ENCODE measurements at places on chromosomes 2 and 18. TPM values are rescaled to one million over a fixed set of nuclear protein-coding genes. Genes with fewer than 3 reads are reported as not detected.

DNA sequence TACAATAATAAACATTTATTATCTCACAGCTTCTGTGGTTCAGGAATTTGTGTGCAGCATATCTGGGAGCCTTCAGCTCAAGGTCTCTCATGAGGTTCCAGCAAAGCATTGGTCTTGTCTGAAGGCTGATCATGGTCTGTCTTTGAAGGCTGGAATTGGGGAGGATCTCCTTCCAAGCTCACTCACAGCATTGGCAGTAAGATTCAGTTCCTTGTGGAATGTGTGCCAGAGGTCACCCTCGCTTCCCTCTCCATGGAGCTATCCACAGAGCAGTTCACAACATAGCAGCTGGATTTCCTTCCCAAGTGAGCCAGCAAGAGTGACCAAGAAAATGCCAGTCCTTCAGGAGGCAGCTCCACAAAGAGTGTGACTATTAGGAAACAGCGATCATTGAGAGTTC is 202.2 kb upstream of the ST6GAL2 start:
- DNase-seq = no peak

- no peak for DNase-seq
Measured at GRCh38 chr2:233419602-233420391, 65.5 kb downstream of the DGKD start.

DNA sequence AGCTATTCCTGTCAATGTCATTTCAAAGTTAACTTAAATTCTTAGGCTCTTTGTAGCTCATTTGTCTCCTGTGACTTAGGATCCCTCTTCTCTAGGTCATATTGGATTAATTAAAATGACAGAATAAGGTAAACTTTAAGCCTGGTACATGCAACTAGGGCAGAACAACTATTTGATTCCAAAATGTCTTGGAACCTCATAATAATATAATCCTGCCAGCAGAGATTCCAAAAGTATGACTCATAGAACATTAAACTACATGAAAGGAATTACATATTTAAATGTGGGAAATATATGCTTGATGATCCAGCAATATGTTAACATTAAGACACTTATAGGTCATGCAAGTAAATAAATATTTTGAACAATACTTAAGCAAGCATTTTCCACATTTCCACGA is 63.3 kb downstream of the COL3A1 start:
- no peak for DNase-seq

DNA sequence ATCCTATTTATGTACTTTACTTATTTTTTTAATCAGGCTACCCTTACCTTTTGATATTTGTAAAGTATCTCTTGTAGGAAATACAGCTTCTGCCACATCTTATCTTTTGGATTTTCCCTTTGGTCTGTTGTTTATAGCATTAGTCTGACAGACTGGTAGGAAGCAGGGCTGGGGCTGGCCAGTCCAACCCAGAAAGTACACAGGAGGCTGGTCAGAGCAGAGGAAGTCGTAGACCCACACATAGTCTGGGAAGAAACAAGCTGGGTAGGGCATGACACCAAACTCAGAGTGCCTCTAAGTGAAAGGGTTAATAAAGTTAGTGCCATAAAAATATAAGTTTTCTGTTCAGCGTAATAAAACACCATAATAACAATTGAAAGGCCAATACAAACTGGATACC is 51.7 kb downstream of the BOLA3 start:
- DNase-seq = no peak

The SERPINB12 gene
- not detected for total RNA-seq

DNA sequence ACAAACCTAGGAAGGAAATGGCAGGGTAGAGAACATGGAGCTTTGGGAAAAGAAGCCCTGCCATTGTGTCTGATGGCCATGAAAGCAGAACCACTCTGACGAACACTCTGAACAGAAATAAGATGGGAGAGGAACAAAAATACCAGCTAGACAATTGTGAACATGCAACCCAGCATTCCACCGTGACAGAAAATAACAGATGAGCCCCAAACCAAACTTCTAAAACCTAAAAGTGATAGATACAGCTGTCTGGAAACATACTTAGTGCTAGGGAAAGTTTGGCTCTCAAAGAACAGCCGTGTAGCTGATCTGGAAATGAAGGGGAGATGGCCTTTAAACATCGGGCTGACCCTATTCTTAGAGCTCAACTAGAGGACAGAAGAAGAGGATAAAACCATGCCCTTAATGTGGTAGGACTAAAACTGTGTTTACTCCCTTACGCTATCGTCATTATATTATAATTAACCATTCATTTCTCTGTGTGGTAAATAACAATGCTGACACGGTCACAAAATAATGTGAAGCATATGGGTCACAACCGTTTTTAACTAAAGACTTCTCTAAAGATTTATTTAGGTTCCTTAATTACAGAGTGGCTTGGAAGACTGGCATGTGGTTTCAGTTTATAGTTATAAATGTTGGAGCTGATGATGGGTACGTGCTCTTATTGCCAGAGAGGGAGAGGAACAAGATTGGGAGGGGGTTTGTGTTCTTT is 80.6 kb downstream of the MYO1B start:
- no peak for DNase-seq

GRCh38 chr2:139033300-139033699 is 253.1 kb upstream of the NXPH2 start:
- no peak for DNase-seq

DNA sequence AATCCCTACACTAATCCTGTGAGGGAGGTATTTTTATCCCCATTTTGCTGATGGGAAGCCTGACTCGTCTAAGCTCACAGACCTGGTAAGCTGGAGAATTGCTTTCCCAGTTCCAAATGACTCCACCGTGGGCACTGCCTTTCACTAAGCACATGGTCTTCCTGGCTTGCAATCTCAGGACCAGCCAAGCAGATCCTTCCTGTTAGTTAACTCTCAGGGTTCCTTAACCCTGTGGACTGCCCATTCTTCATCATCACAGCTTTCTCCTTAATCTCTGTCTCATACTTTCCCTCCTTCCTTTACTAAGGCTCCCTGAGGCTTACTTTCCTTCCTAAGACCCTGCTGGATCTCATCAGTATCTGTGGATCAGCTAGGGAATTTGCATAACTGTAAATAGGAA is 122.2 kb upstream of the ZEB2 start:
- DNase-seq = no peak

The TLX2 gene
- total RNA-seq = not detected

The RUFY4 gene
- not detected for total RNA-seq

The ANTXR1 gene
- 8.0 TPM for total RNA-seq

The PTPN4 gene
- 31.7 TPM for total RNA-seq

- no peak for DNase-seq
Measured at GRCh38 chr2:127226132-127226519, 6.0 kb upstream of the CYP27C1 start.

The ZRANB3 gene
- total RNA-seq = 3.3 TPM

GRCh38 chr2:79620679-79621078 is 107.8 kb downstream of the CTNNA2 start:
- DNase-seq = no peak

The PPP1R1C gene
- not detected for total RNA-seq

The OSR1 gene
- total RNA-seq = 0.80 TPM

GRCh38 chr2:43107679-43108078 is 118.7 kb downstream of the ZFP36L2 start:
- DNase-seq = no peak

GRCh38 chr2:23492921-23493320 is 107.9 kb downstream of the KLHL29 start:
- no peak for DNase-seq

- DNase-seq = no peak
Measured at GRCh38 chr2:128754246-128754724, 435.6 kb upstream of the HS6ST1 start.

DNA sequence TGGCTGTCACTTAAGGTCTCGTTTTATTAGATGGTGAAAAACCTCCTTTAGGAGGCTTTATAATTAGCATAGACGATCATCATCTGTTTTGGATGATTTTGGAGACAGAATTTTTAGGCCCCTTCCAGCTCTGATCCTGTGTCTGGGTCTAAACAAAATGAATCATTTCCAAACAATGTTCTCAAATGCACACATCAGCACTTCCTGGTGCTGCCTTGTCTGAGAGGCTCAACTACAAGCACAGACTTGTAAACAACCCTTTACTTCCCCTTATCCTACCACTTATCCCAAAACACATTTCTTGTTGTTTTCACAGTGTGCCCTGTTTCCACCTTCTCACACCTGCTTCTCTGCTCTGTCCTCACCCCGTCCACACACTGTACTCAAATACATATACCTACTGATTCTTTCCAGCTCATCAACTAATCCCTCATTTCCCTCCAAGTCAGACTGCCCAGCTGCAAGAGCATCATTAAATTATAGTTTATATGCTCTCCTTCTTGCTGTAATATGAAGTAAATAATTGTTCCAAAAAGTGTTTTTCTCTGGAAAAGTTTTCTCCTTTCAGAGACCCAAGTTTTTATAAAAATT is 71.2 kb upstream of the COL3A1 start:
- DNase-seq = no peak

DNA sequence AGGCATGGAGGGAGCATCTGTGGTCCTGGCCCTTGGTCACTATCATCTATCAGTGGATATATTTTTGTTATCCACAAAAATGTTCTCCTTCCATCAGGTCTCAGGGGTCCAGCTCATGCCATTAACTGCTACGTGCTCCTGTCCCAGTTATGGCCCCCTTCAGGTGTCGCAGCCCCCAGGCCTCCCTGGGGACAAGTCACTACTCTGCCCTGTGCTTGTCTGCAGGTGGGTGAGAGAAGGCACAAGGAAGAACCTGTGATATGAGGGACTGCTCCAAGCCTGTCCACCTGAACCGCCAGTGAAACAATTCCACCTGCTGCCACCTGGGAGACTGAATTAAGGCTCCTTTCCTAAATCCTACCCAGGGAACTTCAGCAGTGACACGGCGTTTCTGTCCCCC is 229.6 kb upstream of the ID2 start:
- DNase-seq = no peak

GRCh38 chr2:96916156-96916630 is 46.3 kb upstream of the SEMA4C start:
- DNase-seq = no peak

The GTF2A1L gene
- 0.16 TPM for total RNA-seq

The HTR2B gene
- total RNA-seq = not detected

GRCh38 chr18:27808683-27809082 is 368.2 kb downstream of the CDH2 start:
- no peak for DNase-seq

The PSMD14 gene
- 138 TPM for total RNA-seq

GRCh38 chr2:67842375-67842959 is 220.3 kb downstream of the C1D start:
- DNase-seq = no peak

- DNase-seq = no peak
Measured at GRCh38 chr2:196088203-196088602, 19.6 kb upstream of the DNAH7 start.

The EHD3 gene
- total RNA-seq = 1.5 TPM

The CNDP1 gene
- not detected for total RNA-seq

DNA sequence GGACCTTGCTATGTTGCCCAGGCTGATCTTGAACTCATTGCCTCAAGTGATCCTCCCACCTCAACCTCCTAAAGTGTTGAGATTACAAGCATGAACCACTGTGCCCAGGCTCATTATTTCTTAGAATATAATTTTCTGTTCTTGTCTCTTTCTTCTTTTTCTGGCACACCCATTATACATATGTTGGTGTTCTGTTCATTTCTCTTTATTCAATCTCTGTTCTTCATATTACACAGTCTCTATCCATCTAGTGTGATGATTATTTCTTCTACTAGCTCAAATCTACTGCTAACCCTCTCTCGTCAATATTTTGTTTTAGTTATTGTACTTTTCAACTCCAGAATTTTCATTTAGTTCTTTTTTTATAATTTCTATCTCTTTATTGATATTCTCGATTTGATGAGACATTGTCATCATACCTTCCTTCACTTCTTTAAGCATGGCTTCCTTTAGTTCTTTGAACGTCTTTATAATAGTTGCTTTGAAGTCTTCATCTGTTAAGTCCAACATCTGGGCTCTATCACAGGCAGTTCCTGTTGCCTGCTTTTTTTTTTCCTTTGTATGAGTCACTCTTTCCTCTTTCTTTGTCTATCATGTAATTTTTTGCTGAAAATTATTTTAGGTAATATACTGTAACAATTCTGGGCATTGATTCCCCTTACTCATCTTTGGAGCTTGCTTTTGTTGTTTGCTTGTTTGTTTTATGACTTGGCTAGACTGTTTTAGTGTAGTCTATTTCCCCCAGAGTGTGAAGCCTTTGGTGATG is 196.4 kb upstream of the NABP1 start:
- DNase-seq = no peak

The EFR3B gene
- 0.68 TPM for total RNA-seq

The CREG2 gene
- not detected for total RNA-seq

The FAM210A gene
- 7.8 TPM for total RNA-seq

GRCh38 chr2:26735883-26736588 is 28.0 kb upstream of the SLC35F6 start:
- no peak for DNase-seq

DNA sequence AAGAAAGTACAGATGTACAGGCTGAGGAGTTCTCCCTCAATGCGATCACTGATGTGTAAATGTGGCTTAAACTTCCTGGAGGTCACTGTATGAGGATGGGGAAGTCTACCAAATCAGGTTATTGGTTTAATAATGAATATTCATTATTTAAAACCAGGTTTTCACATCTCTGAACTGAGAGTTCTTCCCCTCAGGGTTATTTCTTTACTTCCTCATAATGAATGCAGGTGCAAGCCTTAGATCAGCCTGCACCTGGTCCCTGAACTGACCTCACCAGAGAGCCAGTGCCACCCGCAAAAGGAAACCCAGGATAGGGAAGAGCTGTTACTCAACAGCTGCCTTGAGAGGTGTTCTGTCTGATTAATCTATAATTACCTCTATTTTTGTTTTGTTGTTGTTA is 369.0 kb downstream of the EPHA4 start:
- no peak for DNase-seq

GRCh38 chr2:225103737-225104141 is 61.5 kb upstream of the DOCK10 start:
- DNase-seq = no peak

DNA sequence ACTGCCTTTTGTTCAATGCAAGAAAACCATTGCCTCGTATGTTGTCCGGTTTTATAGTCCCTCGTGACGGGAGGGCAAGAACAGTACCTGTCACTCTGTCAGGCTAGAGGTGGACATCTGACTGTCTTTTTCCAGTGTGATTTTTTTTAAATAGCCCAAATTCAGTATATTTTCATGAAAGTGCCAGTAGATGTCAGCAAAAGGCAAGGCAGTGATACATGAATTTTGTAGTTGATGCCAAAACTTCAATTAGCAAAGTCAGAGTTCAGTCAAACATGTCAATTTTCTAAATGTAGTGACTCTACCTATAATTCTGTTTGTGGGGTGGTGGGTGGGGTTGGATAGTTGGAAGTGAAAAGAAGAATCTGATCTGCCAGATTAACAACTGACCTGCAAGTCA is 296.0 kb upstream of the MC4R start:
- DNase-seq = no peak

GRCh38 chr18:14976736-14977430 is 228.9 kb downstream of the ANKRD30B start:
- no peak for DNase-seq

The MALL gene
- total RNA-seq = 3.8 TPM

DNA sequence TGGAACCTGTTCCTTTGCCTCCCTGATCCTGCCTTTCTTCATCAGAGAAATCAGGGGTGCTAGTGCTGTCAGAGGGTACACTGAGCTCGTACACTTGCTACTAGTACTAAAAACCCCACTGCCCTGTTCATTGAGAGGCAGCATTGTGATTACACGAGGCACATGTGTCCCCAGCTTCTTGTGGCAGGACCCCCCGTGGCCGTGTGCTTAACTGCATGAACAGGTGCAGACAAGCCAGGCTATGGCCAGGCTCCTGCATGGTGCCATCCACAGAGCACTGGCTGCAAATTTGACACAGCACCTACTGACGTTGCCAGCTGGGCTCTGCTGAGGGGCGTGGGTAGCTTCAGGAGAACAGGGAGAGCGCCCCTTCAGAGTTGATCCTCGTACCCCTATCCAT is 248.4 kb downstream of the GLI2 start:
- no peak for DNase-seq

All from gastrocnemius medialis (tissue), 4 donors.